Cardiac septum (tissue), 1 donor: ENCODE measurements at places on chromosomes 11 and 22.

DNA sequence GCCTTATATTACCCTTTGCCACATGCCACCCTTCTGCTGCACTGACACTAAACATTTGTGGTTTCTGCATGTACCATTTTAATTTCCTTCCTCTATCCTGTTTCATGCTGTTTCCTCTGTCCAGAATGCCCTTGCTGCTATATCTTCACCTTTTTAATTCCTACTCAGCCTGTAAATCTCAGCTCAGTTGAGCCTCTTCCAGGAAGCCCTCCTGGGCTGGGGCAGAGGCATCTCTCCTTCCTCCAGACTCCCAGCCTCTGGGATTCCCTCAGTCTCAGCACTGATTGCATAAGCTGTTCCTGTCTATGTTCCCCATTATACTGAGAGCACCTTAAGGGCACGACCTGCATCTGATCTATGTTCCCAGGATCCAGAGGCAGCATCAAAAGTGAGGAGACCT is 98.7 kb downstream of the RNF169 start:
- no peak for DNase-seq

DNA sequence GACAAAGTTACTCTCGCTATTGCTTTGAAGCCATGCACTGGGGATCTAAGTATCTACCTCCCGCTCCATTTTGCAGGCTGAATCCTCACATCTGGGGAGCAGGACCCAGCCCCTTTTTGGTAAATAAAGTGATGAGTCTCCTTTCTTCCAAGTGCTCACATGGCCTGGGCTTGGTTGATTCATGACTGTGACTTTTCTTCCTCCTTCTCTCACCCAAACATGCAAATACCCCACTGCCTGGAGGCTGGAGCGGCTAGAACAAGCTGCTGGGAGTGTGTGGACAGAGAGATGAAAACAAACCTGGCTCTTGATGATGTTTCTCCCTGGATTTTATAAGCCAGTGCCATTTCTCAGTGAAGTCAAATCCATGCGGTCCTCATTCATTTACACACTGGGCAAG is 72.7 kb downstream of the TRIM29 start:
- DNase-seq, result no peak

DNA sequence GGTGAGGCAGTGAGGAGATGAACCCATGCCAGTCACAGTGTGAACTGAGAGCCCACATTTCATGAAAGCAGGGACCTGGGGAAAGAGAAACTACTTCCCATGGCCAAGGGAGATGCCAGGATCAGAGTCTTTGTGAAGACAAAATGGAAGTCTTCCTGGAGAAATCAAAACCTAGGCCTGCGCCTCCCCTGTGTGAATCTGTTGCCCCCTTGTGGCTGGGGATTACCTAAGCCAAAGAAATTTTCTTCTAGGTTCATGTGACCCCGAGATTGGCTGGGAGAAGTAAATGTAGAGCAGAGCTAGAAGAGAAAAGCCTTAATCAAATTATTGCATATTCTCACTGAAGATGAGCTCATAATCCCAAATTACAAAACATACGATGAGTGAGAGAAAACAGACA is 1075.3 kb downstream of the TBC1D22A start:
- DNase-seq, result peak; percentile 24

- DNase-seq, result no peak
These were observed 112.1 kb upstream of the ANO1 start for GRCh38 chr11:69965821-69966582.
